ENCODE measurements at places on chromosomes 1 and 21. TPM values are rescaled to one million over a fixed set of nuclear protein-coding genes. Genes with fewer than 3 reads are reported as not detected.
A peak's percentile ranks its signal among the peaks of the same experiment; 100 is the strongest.

TMEM240 gene
- 5.1 TPM for total RNA-seq

- peak; percentile 56 for DNase-seq
Observed at GRCh38 chr1:165857046-165857801, 29.8 kb downstream of the UCK2 start.

MEX3A gene
- total RNA-seq = 31.5 TPM

- no peak for DNase-seq
Observed at GRCh38 chr1:205961405-205961804, 18.1 kb upstream of the SLC26A9 start.

DNA sequence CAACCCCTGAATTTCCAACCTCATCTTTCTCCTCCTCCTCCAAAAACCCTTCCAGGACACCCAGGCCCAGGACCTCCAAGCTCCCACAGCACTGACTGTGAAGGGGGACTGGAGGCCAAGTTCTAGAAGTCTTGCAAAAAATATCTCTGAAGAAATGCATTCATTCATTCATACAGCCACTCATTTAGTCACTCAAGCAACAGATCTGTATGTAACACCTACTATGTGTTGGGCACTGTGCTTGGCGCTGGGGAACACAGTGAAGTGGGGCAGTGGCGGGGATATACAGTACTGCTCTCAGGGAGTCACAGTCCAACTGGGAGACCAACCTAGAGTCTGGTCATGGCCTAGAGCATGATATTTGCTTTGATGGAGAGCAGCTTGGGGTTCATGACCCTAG lies 15.3 kb upstream of the TNFRSF1B start:
- DNase-seq = no peak

DMRTA2 gene
- 0.07 TPM for total RNA-seq

TMEM52 gene
- 13.4 TPM for total RNA-seq

GRCh38 chr1:90993245-90993644 lies 28.6 kb downstream of the ZNF644 start:
- DNase-seq = no peak

TRIM58 gene
- total RNA-seq = 3.4 TPM

GRCh38 chr1:206075786-206076755 lies 23.1 kb downstream of the RHEX start:
- peak; percentile 16 for DNase-seq

DNA sequence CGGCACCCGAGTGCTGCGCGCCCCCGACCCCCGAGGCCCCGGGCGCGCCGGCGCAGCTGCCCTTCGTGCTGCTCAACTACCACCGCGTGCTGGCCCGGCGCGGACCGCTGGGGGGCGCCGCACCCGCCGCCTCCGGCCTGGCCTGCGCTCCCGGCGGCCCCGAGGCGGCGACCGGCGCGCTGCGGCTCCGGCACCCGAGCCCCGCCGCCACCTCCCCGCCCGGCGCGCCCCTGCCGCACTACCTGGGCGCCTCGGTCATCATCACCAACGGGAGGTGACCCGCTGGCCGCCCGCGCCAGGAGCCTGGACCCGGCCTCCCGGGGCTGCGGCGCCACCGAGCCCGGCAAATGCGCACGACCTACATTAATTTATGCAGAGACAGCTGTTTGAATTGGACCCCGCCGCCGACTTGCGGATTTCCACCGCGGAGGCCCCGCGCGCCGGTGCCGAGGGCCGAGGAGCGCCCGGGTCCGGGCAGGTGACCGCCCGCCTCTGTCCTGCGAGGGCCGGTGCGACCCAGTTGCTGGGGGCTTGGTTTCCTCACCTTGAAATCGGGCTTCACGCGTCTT lies 49.0 kb downstream of the SIM2 start:
- peak; percentile 85 for DNase-seq

GRCh38 chr21:26708223-26708800 lies 135.2 kb upstream of the CYYR1 start:
- DNase-seq = no peak

DNA sequence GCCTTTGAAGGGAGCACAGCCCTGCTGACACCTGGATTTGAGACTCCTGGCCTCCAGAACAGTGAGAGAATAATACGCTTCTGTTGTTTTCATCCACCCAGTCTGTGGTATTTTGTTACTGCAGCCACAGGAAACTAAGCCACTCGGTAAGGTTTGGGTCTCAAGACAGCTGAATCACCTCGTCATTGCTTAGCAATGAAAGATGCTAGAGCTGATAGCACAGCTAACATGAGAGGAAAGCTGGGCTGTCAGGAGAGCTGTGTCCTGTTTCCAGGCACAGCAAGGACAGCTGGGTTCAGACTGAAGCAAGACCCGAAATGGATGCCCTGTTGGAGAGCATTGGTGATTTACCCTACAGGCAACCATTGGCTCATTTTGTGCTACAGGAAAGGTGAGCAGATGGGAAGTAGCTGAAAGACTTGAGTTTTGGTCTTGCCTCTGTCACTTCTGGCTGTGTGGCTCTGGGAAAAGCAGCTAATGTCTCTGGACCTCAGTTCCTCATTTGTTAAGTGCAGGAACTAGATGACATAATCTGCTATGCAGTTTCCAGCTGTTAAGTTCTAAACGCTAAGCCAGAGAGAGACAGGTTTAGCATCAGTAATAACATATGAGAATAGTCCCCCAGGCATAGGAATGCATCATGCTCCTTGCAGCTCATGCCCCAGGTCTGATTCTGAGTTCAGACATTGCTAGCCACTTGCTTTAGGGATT lies 58.0 kb downstream of the CLIC6 start:
- DNase-seq = no peak

TDRD5 gene
- total RNA-seq = 1.4 TPM

DNA sequence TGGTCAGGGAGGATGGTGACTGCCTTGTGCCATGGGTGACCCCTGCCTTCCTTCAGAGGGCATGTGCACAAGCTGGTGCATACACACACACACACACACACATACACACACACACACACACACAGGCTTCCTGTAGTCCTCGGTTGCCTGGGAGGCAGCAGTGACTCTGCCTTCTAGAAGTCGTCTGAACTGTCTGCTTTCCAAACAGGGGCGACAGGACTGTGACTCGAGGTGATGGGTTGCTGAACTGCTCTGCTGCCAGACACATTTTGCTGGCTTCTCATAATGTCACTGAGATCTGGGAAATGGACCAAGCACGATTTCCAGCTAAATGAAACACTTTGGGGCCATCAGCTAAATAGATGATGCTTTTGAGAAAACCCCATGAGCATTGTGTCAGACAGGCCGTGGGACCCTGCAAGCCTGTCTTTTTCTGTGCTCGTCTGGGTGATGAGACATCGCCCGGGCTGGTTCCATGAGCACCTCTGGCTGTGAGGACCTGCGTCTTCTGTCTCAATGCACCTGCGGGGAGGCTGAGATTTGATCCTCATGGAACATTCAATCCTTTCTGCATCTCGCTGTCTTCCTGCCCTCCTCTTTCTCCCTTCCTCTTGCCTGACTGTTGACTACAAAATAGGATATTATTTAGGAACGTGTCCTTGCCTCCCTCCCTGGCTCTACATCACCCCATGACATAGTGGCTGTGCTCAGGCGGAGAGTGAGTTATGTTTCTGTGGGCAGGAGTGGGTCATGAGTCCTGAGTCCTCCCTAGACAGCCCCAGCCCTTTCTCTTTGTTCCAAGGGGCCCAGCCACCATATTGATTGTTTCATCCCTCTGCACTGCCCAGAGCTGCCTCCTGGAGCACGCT lies 436.8 kb downstream of the CAMTA1 start:
- no peak for DNase-seq

SIM2 gene
- total RNA-seq = 1.4 TPM

- DNase-seq = peak; percentile 25
Observed at GRCh38 chr1:197435224-197435623, 167.2 kb downstream of the CRB1 start.

GRCh38 chr1:91505086-91505485 lies 4.4 kb downstream of the CDC7 start:
- peak; percentile 2 for DNase-seq

DNA sequence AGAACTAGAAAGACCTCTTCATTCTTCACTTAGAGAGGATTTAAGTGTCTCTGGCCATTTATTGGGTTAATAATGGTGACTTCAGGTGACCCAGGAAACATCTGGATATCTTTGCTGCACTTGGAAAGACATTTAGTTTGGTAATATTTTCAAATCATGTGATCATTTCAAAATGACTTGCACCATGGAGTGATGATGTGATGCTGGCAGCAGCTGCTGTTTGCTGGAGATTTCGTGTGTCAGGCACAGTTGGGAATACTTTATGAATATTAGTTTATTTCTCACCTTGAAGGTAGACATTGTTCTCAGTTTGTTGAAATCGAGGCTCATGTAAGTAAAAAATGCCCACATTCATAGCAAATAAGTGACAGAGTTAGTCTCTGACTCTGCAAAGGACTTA lies 236.0 kb downstream of the DISC1 start:
- no peak for DNase-seq

GRCh38 chr1:207991583-207992026 lies 80.7 kb upstream of the CD34 start:
- no peak for DNase-seq

- DNase-seq = peak; percentile 5
Observed at GRCh38 chr1:92168657-92169056, 49.1 kb upstream of the C1orf146 start.

GRCh38 chr1:117123274-117123673 lies 1.7 kb upstream of the TRIM45 start:
- no peak for DNase-seq

RBP7 gene
- total RNA-seq = 3.2 TPM

DNA sequence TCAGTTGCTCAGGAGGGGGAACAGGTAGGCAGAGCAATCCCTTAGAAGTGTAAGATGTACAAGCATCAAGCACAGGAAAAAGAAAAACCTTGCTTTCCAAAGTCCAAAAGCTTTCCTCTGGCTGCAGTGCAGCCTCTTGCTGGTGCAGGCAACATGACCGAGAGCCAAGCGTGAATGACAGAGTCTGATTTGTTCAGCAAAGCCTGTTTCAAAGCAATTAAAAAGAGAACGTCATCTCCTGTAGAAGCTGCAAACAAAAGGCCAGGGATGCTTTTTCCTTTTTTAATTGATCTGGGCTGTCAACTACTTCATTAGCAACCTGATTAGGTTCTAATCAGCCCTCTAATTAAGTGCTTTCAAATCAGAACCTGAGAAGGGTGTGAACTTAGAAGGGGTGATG lies 38.2 kb upstream of the PLA2G2C start:
- no peak for DNase-seq

DNA sequence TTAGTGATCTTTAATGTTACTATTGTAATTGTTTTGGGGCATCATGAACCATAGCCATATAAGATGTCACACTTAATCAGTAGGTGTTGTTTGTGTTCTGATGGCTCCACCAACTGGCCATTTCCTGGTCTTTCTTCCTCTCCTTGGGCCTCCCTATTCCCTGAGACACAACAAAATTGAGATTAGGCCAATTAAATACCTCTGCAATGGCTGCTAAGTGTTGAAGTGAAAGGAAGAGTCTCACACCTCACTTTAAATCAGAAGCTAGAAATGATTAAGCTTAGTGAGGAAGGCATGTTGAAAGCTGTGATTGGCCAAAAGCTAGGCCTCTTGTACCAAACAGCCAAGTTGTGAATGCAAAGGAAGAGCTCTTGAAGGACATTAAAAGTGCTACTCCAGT lies 30.7 kb downstream of the PPP2R5A start:
- DNase-seq = peak; percentile 78

DNA sequence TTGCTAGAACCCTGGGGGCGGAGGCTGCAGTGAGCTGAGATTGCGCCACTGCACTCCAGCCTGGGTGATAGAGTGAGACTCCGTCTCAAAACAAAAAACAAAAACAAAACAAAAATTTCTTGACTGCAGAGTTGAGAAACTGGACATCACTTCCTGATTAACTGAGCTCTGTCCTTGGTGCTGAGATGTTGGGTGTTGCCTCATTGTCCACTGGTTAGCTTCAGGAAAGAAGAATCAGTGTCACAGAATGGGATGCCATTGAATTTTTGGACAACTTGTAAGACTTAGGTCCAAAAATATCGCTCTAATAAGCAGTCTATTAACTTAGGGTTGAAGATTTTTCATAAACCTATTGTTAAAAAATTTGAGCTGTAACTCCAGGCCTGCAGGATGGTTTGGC lies 23.8 kb upstream of the KCNA10 start:
- peak; percentile 51 for DNase-seq

SYNC gene
- not detected for total RNA-seq

DNA sequence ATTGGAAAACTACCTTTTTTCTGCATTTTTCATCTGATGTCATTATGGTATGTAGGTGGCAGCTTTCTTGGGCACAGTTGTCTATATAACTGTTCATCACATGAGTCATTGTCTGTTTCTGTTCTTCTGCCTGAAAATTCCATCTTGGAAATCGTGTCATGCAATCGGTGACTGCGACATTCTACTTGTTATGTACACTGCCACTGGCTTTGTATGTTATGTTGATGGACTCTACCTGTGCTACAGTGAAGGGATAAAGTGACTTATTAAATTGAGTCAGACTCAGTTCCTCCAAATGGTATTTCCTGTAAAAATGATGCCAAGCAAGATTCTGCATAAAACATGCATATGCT lies 8.6 kb downstream of the SMAP2 start:
- DNase-seq = no peak

DNA sequence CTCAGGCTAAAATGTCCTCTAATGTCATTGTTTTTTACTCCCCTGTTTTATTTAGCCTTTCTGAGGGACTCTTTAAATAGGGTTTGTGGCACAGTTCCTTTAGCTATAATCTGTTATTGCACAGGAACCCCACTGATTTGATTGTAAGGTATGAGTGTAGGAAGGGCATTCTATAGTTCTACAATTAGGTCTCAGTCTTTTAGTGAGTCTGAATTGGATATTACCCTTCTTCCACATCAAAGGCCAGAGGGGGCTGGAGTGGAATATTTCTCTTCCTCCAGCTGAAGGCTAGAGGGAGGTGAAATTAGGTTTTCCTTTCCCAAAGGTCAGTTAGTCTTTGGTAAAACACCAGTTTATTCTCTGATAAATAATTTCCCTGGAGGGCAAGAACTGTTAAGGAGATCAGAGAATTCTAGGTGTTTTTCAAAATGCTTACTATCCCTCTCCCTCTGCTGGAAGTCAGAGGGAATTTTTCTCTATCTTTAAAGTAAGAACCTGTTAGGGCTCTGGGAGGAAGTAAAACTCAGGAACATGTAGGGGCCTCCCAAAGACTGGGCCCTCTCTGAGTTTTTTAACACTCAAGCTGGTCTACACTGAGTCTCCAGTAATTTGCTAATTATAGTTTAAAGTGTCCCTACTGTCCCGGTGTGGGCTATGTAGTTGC lies 176.3 kb upstream of the ZNHIT6 start:
- DNase-seq = peak; percentile 74

GRCh38 chr21:36806103-36806502 lies 107.2 kb downstream of the SIM2 start:
- no peak for DNase-seq

GRCh38 chr1:12596007-12596821 lies 21.8 kb downstream of the DHRS3 start:
- DNase-seq = peak; percentile 94

TTLL7 gene
- total RNA-seq = 2.6 TPM

B3GALT2 gene
- not detected for total RNA-seq

DNA sequence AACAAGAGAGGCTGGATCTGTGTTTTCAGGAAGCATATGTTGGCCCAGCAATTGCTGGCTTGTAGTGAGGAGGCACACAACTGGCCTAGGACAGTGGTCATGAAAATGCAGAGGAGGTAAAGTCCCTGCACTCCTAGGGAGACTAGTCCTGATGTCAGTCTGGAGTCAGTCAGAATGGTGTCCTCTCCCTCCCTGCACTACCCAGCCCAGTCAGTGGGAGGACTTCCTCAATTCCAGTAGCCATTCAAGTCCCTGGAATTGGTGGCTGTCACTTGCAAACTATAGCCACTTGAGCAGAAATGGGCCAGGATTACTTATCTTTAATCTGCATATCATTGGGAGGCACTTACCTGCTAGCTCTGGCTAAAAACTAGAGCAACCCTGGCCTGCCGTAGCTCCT lies 18.6 kb downstream of the NDUFS5 start:
- DNase-seq = peak; percentile 36

SELENBP1 gene
- 13.4 TPM for total RNA-seq

OR11L1 gene
- total RNA-seq = not detected

Measured in GM23338 (cell line).